Stimulated activated CD4-positive, alpha-beta T cell treated with anti-CD3 and anti-CD28 coated beads, Interleukin-1b, Interleukin-23, amount 100 ng/mL, for 24 hours (primary cell): ENCODE measurements at places on chromosomes 1 and 21.

DNA sequence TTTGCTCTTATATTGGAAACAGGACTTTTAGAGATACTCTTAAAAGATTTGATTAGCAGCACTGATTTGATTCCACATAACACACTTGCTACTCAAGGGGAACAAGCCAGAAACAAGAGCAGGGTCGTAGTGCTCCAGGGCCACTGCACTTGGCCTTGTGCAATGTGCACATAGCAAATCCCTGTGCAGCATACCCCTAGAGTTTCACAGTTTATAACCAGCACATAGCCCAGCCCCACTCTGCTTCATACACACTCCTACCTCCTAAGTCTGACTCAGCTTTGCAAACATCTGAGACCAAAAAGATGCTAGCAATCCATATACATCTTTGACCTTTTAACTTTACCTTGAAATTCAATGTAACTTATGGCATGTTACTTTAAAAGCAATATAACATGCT is 157.6 kb downstream of the VAV3 start:
- no peak for DNase-seq

GRCh38 chr21:17472592-17473271 is 40.1 kb upstream of the CXADR start:
- no peak for DNase-seq

- no peak for DNase-seq
These were observed 18.3 kb downstream of the KAZN start for GRCh38 chr1:14616632-14617396.

- DNase-seq = no peak
These were observed 47.4 kb downstream of the S100B start for GRCh38 chr21:46557469-46557868.
